ENCODE measurements at places on chromosomes 3 and 15. TPM values are rescaled to one million over a fixed set of nuclear protein-coding genes. Genes with fewer than 3 reads are reported as not detected.

GRCh38 chr3:119195911-119196310, 22.5 kb downstream of the UPK1B start:
- H3K4me1 ChIP-seq = no peaks in the 10 kb centered on the region
- no peak overlapping the region for H3K4me3 ChIP-seq
- H3K27ac ChIP-seq = no peak overlapping the region
- no peaks in the 10 kb centered on the region for H3K27me3 ChIP-seq
- no peaks in the 10 kb centered on the region for H3K36me3 ChIP-seq

- no peaks in the 10 kb centered on the region for H3K27me3 ChIP-seq
- DNase-seq = no peak
- no peak overlapping the region for H3K27ac ChIP-seq
These were observed 8.5 kb upstream of the ILDR1 start for GRCh38 chr3:122030381-122031122.

TMEM212 gene
- total RNA-seq = not detected

GRCh38 chr3:65398953-65399352, 639.8 kb downstream of the MAGI1 start:
- DNase-seq = no peak
- H3K4me3 ChIP-seq = no peak overlapping the region
- H3K27ac ChIP-seq = no peak overlapping the region
- no peaks in the 10 kb centered on the region for H3K4me1 ChIP-seq
- H3K36me3 ChIP-seq = no peaks in the 10 kb centered on the region

CCR3 gene
- not detected for total RNA-seq

COLQ gene
- 1.6 TPM for total RNA-seq

DNA sequence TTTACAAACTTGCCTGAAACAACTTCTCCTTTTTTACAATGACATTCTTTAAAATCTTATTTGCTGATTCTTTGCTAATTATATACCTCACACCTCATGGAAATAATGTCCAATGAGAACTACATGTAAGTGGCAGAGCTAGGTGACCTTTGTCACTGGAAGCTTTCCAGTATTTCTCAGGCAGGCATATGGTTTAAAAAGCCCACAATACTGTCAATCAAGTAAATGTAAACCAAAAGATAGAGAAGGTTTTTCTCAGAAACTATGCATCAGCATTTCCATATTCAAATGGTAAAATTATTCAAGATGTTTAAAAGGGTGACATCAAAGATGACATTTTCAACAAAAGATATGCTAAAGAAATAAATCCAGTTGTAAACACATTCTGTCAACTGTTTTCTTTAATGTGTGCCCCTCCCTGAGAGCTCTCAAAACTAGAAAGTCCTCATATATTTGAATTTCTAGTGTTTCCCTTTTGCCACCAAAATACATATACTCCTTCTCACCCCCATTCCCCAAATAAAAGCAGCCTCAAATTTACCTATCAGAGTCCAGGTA, 10.1 kb upstream of the STRIT1 start:
- H3K36me3 ChIP-seq = no peaks in the 10 kb centered on the region
- H3K4me3 ChIP-seq = no peak overlapping the region
- no peak for DNase-seq
- H3K27ac ChIP-seq = no peak overlapping the region

DNA sequence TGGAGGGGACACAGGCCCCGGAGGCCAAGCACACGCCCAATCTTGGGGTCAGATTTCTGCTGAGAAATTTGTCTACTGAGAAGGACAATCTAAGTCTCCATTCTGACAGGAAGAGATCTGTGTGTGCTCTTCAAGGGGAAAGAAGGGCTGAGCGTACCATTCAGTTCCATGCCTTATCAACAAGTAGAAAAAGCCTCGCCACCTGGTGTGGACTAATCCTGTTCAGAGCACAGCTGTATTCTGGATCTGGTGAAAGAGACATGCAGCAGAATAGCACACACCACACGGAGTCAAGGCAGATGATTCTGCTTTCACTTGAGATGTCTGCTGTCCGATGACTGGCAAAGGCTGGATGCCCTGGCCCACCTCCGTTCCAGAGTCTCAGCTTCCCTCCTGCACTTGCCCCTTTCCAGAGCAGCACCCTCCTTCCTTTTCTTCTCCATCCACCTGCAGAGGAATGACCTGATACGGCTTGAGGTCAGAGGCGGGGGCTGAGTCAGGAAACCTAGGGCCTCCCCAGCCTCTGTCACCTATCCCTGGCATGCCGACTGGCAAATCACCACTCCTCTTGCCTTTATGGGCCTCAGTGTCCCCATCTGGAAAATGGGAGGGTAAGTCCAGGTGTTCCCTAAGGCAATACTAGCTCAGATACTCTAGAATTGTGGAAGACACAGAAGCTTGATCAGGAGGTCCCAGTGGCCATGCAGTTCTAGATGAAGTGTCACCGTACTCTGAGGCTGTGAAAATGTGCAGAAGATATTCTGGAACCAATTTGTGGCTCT, 36.9 kb upstream of the CTSH start:
- H3K27me3 ChIP-seq = no peaks in the 10 kb centered on the region
- DNase-seq = no peak
- peaks cover 3% of the 10 kb centered on the region for H3K4me1 ChIP-seq
- peak overlapping the region; percentile 73 for H3K27ac ChIP-seq
- no peaks in the 10 kb centered on the region for H3K36me3 ChIP-seq

DNA sequence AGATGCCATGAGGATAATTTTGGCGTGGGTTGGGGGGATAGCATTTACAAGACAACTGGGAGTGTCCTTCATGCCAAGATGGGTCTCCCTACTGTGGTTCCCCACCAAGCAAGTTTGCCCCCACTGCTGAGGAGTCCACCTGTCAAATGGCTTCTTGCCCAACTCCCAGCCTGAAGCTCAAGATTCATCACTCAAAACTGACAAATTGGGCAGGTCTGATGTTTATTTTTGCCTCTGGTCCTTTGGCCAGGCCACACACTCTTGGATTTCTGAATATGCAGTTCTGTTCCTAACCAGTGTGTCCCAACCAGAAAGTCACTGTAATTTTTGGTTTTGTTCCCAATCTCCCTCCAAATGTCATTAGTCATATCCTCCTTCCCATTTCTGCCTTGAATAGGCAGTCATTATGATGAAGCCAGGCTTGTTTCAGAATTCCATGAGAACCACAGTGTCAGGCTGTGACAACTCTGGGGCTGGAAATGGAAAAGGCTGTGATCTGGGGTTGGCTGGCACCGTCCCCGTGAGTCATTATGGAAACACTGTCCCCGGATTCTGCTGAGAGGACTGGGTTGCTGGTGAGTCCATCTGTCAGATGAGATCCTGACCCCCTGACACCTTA, 29.3 kb upstream of the MEF2A start:
- H3K36me3 ChIP-seq = no peaks in the 10 kb centered on the region
- H3K4me1 ChIP-seq = peaks cover 19% of the 10 kb centered on the region
- no peaks in the 10 kb centered on the region for H3K27me3 ChIP-seq
- peak overlapping the region; percentile 50 for H3K27ac ChIP-seq

DNA sequence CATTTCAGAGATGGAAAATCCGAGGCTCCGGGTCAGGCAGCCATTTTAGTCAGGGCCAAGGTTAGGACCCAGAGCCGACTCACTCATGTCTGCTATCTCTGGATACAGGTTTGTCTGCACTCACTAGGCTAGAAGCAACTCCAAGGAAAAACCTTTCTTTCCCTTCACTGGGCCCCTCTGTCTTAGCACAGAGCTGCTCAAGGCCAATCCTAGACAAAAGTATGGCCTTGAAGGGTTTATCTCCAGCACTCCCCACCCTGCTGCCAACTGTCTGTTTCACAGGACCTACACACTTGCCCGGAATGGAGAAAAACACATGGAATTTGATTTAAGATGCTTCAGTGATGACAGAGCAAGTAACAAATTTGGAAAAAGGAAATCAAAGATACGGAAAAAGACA, 25.6 kb downstream of the ACAN start:
- H3K27me3 ChIP-seq = peaks cover 4% of the 10 kb centered on the region
- no peaks in the 10 kb centered on the region for H3K4me1 ChIP-seq
- H3K4me3 ChIP-seq = no peak overlapping the region
- H3K36me3 ChIP-seq = no peaks in the 10 kb centered on the region
- no peak for DNase-seq

GRCh38 chr15:99387421-99388168, 136.3 kb downstream of the LRRC28 start:
- H3K36me3 ChIP-seq = no peaks in the 10 kb centered on the region
- H3K27me3 ChIP-seq = no peaks in the 10 kb centered on the region
- no peak for DNase-seq
- H3K4me1 ChIP-seq = peaks cover 6% of the 10 kb centered on the region
- H3K4me3 ChIP-seq = no peak overlapping the region
- no peak overlapping the region for H3K27ac ChIP-seq

GRCh38 chr3:19250959-19251610, 102.8 kb downstream of the KCNH8 start:
- H3K4me1 ChIP-seq = no peaks in the 10 kb centered on the region
- no peak overlapping the region for H3K4me3 ChIP-seq
- no peak overlapping the region for H3K27ac ChIP-seq
- no peaks in the 10 kb centered on the region for H3K36me3 ChIP-seq
- no peak for DNase-seq

DNA sequence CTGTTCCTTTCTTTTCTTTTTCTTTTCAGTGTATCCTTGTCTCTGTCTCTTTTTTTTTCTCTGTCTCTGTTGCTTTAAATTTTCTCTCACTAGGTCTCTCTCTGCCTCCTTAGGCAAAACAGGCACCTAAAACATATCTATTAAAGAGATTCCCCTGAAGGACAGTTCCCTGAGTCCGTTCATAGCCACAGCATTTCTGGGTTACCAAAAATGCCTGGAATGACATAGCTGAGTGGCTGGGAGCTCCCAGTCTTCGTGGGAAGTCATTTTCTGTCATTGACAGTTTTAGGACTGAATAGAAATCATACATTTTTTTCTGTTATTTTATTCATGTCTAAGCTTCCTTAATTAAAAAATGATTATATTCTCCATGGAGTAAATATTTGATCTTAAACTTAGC, 323.8 kb upstream of the AZI2 start:
- no peak overlapping the region for H3K4me3 ChIP-seq
- no peak for DNase-seq
- no peaks in the 10 kb centered on the region for H3K36me3 ChIP-seq

DNA sequence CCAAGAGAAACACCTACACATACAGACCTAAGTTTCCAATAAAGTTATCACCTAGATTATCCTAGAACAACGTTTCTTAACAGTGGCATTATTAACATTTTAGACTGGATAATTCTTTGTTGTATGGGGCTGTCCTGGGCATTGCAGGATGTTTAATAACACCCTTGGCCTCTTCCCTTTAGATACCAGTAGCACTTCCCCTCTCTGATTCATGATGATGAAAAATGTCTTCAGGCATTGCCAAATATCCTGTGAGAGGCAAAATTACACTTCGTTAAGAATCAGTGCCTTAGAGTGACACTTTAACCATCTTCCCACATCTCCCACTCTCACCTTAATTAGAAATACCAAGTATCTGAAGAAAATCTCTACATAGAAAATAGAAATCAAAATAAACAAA, 352.6 kb downstream of the CGGBP1 start:
- H3K27me3 ChIP-seq = no peaks in the 10 kb centered on the region
- no peaks in the 10 kb centered on the region for H3K4me1 ChIP-seq
- H3K36me3 ChIP-seq = no peaks in the 10 kb centered on the region

GRCh38 chr3:196292286-196292923, 4.9 kb upstream of the PCYT1A start:
- H3K27ac ChIP-seq = no peak overlapping the region
- peaks cover 6% of the 10 kb centered on the region for H3K4me1 ChIP-seq
- no peaks in the 10 kb centered on the region for H3K36me3 ChIP-seq
- H3K27me3 ChIP-seq = no peaks in the 10 kb centered on the region

DNA sequence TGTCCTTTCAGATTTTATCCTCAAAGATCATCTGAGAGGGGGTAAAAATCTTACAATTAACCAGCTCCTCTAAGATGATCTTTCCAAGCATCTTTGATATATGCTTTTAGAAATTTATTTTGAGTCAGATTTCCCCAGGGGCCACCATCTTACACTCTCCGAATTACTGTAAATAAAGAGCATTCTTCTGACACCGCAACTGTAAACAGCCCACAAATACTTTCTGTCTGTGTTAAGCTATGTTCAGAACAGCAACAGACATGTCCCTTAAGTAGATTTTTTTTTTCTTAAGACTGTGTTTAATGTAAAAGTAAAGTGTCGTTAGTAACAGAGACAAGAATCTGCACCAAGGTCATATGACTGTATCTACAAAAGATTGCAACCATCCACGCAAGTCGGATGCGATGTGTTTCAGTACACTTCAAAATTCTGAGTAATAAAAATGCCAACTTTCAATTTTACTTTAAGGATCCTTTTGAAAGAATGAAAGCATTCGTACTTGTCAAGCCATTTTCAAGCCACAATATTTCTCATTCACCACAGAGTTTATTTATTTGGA, 159.0 kb upstream of the KCNH8 start:
- no peaks in the 10 kb centered on the region for H3K27me3 ChIP-seq
- no peak for DNase-seq
- H3K4me3 ChIP-seq = no peak overlapping the region
- no peak overlapping the region for H3K27ac ChIP-seq

DNA sequence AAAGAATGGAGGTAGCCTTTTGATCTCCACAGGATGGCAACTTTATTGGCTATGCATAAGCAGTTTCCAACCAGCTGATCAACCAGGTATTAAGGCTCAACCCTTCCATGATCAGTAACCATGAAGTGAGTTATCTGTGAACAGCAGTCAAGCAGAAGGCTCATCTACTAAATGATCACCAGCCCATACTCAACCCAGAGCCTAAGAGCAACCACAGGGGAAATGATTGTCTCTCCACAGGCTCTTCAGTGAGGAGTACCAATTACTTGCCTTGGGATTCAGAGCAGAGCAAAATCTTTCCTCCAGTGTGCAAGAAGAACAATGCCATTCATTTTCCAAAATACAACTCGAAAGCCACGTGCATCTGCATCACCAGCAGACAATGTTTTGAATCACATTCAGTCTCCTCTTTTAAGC, 754.8 kb downstream of the ROBO1 start:
- no peaks in the 10 kb centered on the region for H3K27me3 ChIP-seq
- no peak for DNase-seq
- H3K27ac ChIP-seq = no peak overlapping the region
- H3K4me3 ChIP-seq = no peak overlapping the region
- no peaks in the 10 kb centered on the region for H3K36me3 ChIP-seq

DNA sequence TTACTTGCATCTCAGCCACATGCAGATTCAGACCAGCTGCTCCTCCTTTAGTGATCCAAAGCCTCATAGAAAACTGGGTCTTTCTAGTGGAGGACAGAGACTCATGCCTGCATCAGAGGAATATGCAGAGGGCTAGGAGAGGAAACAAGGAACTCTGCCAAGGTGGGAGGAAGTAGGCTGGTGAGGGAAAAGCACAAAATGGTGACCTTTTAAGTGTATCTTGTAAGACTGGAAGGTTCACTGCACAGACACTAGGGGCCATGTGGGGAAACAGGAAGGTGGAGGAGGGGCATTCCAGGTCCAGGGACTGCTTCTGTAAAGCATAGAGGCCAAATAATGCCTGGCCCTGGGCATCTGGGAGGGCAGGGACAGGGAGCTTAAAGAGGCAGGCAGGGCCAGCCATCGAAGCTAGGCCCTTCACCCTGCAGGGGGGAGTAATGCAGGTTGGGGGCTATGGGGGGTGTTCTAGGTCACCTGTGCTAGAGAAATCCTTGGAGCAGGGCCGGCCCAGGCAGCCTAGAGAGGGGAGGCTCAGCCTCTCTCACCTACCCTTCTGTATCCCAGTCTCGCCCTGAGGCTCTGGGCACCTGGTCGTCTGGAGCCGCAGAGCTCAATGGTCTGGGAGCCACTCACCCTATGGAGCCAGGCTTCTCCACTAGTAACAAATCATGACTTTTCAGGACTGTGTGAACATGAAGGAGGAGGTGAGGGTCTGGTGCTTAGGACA, 117.7 kb downstream of the DNAJB8 start:
- H3K27ac ChIP-seq = no peak overlapping the region
- DNase-seq = no peak
- no peaks in the 10 kb centered on the region for H3K36me3 ChIP-seq
- no peaks in the 10 kb centered on the region for H3K27me3 ChIP-seq

- peaks cover 24% of the 10 kb centered on the region for H3K4me1 ChIP-seq
- no peak overlapping the region for H3K4me3 ChIP-seq
- H3K36me3 ChIP-seq = no peaks in the 10 kb centered on the region
- H3K27me3 ChIP-seq = no peaks in the 10 kb centered on the region
These were observed 11.6 kb downstream of the LPP start for GRCh38 chr3:188165596-188165995.
